CD8-positive, alpha-beta memory T cell (primary cell): ENCODE measurements at places on chromosomes 7 and 10.

DNA sequence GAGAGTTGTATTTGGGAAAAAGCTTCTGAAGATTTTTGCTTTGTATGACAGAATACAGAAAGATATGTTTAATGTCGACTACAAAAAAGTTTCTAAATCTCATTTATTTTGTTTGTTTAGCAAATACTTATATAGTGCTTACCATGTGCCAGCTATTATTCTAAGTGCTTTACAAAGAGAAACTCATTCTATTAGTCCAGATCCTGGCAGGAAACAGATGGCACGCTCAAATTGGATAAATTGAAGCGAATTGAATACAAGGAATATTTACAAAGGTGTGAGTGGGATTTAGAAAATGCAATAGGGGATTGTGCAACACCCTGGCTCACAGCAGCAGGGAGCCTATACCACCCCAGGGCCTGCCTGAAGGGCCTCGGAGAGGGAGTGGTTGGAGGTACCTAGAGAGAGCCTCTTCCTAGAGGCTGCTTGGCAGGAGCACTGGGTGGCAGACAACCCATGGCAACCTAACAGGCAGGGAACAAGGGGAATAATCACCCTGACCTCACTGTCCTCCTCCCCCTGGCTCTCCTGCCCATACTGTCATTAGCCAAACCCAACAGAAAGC is 27.6 kb upstream of the FAM204A start:
- DNase-seq = no peak

DNA sequence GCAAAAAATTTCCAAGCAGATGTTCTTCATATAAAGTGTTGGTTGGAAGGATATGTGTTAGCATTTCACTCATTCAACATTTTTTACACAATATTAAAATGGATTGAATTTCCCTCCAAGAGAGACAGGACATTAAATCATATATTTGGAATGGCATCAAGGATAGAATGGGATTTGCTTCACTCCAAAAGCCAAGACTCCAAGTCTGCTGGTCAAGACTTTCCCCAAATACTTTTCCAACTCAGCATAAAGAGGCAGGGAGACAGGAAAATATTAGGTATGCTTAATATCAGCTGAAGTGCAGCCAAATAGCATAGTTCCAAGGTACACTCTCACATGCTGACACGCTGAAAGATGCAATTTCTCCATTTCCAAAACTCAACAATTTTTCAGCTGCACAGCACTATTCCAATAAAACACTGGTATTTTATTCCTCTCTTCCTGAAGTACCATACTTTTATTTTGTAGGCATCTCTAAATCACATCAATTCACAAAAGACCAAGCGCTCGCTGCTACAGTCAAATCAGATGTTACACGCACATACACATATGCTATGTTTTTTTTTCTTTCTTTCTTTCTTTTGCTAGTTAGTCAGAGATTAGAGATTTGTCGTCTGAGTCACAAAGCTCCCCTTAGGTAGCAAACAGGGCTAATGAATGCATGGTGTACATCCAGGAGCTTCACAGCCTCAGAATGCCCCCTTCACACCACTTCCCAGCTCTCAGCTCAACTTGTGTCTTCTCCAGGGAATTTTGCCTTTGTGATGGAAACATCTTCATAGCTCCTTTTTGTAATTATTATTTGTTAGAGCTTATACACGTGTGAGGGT is 1033.8 kb upstream of the AUTS2 start:
- DNase-seq = no peak

DNA sequence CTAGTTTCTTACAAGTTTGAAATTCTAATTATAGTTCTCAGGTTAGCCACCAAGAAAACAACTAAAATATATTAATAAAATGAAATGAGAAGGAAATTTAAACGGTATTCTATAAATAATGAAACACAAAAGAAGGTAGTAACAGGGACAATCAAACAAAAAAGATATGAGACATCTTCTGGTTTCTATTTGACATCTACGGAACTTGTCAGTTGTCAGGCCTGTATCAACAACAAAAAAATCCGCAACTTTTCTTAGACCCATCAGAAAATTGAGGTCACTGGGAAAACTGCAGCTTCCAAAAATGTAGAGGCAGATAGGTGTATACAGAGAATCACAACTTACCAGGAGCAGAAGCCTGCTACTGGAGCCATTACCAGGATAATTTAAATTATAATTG is 70.6 kb downstream of the ZPBP start:
- no peak for DNase-seq

DNA sequence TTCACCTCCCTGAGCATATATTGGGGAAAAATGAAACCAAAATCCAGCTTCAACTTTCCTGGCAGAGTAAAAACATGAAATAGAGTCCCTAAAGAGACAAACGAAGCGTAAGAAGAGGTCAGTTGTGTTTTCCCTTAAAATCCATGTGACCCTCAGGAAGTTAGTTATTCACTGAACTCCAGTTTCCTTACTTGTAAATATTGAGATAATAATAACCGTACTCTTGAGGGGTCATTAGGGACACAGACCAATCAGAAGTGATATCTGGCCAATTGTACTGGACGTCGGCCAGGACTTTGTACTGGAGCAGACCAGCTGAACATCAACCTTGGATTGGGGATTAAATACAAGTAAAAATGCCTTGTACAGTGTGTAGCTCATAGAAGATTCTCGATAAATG is 167.0 kb downstream of the GATA3 start:
- DNase-seq = no peak

GRCh38 chr7:95435422-95435780 is 573 bp upstream of the PON2 start:
- no peak for DNase-seq

- no peak for DNase-seq
These were observed 336.8 kb downstream of the LRRTM3 start for GRCh38 chr10:67262675-67263074.

- no peak for DNase-seq
These were observed 44.6 kb downstream of the CARD11 start for GRCh38 chr7:2999078-2999500.

GRCh38 chr7:108503112-108504026 is 22.6 kb downstream of the PNPLA8 start:
- no peak for DNase-seq

DNA sequence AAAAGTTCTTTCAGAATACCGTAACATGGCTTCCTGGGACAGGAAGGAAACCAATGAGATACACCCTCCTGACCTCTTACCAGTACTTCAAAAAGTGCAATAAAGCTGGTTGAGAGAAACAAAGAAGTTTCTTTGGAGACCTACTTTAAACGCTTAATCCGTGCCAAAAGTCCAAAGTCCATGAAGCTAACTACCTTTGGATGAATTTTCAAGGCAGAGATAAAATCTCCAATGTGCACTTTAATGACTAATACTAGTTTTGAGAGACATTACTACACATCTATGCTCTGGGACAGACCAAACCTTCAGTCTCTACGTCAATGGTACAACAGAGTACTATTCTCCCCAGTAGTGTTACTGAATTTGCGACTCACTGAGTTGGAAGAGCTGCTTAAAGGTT is 46.1 kb downstream of the UBE2H start:
- DNase-seq = no peak

- DNase-seq = no peak
These were observed 21.2 kb downstream of the ALDH18A1 start for GRCh38 chr10:95635319-95635733.

DNA sequence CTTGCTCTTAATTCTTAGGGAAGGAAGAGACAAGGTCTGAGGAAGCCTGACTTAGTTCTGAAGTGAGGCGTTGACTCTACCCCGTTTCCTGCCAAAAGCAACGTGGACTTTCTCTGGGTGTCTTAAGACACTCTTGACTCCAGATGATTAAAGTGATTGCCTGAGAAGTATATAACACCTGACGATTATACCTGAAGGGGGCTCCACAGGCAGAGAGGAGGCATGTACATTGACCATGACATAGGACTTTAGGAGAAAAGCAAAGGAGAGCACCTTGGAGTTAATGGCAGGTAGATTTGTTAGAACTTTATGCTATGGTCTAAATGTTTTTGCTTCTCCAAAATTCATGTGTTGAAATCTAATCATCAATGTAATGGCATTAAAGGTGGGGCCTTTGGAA is 15.9 kb downstream of the ITGB8 start:
- no peak for DNase-seq
